Myocyte (in vitro differentiated cells): ENCODE measurements at places on chromosomes 6 and 20. TPM values are rescaled to one million over a fixed set of nuclear protein-coding genes. Genes with fewer than 3 reads are reported as not detected.
A peak's percentile ranks its signal among the peaks of the same experiment; 100 is the strongest.

- DNase-seq, result no peak
These were observed 34.2 kb upstream of the MDGA1 start for GRCh38 chr6:37731888-37732287.

GRCh38 chr6:31896856-31897611 is 464 bp downstream of the EHMT2 start:
- no peak for DNase-seq

- no peak for DNase-seq
These were observed 1.5 kb upstream of the SLC17A4 start for GRCh38 chr6:25753079-25753478.

DNA sequence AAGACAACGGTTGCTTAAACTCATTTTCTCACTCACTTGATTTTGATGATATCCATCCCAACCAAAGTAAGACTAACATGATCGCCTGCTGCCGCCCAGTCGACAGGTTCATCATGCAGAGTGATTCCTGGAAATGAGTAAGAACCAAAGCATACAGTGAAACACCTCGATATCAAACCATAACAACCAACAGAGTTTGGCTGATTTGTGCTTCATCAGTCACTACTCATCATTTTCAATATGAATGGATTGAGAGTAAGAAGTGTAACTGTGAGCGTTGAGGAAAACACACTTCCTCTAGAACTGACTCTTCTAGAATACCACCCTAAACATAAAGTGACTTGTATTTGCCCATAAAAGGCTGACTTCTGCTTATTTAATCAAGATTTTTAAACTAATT is 29.2 kb upstream of the ALDH8A1 start:
- DNase-seq, result no peak

DNA sequence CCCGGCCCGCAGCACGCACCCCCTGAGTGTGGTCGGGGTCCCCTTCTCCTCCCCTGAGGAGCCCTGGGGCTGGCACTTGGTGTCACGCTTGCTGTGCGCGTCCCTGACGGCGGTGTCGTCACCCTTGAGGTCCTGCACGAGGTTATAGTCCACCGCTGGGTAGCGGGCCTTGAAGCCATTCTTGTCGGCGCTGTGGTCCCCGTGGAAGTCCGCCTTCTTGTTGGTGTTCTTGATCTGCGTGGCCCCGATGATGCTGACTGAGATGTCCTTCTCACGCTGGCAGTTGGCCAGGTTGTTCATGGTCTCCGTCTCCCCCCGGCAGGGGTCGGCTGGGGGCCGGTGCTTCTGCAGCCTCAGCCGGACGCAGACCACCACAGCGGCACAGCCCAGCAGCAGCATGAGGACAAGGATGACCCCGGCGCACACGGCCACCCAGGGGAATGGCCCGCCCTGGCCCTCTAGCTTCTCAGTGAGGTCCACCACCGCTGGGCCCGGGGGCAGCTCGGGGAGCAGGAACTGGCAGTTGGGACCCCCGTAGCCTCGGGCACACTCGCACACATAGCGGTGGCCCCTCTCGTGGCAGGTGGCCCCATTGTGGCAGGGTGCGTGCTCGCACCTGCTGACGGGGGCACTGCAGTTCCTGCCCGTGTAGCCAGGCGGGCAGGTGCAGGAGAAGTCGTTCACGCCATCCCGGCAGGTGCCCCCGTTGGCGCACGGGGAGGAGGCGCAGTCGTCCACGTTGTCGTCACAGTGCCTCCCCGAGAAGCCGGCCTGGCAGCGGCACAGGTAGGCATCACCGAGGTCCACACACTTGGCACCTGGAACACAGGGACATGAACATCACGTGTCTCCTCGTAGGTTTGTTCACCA is 7.4 kb downstream of the DLL1 start:
- DNase-seq, result no peak

GRCh38 chr6:159125951-159126352 is 43.2 kb upstream of the FNDC1 start:
- DNase-seq, result peak; percentile 96

DNA sequence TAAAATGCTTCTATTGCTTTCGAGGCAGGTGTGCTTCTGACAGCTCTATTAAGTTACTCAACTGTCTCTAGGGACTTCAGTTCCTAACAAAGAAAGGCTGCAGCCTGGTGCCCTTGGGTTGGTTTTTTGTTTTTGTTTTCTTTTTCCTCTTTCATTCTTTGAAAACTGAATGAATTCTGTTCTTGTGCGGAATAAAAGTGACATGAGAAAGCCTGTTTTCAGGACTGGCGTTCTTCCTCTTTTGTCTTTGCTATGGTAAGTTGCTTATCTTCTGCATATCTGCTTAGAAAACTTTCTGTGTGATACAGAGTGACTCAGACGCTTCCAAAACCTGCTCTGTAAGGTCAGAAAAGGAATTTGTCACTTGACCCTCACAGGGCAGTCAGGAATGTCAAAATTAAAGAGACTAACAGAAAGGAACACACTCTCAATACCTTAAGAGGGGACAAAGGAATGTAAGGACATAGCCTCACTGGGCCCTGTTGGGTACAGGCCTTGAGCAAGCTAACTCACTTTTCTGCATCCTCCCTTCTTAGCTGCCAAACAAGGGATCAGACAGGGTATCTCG is 56.2 kb upstream of the NHSL1 start:
- peak; percentile 58 for DNase-seq

GRCh38 chr6:37806213-37806612 is 13.3 kb upstream of the ZFAND3 start:
- no peak for DNase-seq

- DNase-seq, result no peak
These were observed at the start of gene LY86 for GRCh38 chr6:6588064-6588923. Gene LY86 (plus strand): TSS chr6:6588720. CDS start chr6:6588735, 15 bp downstream.

DNA sequence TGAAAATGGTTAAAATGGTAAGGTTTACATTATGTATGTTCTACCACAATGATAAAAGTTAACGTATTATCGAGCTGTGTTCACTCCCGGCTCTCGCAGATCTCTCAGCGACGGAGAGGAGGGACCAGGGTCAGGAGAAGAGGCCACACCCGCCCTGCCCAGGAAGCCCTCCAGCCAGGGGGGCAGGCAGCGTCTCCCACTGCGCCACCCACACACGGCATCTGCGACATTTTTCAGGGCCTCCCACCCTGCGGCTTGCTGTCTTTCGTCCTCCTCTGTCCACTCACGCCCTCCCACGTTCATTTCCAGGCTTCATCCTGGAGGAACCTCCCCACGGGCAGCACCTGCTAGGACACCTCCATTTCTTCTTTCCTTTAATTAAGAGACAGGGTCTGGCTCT is 43.3 kb downstream of the ZBTB46 start:
- no peak for DNase-seq

DNA sequence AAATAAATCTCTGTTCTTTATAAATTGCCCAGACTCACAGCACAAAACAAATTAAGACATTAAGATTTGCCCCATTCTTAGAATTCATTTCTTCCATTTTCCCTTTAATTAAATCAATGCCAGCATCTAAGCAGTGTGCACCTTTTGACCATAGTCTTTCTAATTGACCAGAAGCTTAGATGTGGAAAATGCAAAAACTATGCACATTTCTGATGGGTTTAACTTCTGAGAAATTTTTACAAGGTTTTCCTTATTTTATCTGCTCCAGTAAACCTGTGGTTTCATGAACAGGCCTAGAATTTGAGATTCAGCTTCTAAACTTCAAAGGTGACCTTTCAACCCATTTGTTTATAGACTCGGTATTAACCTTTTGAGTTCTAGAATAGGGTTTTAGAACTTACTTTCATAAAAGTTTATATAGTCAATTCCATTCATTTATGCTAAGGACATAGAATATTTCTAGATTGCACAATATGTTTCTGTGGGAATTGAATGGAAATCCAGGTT is 437.8 kb upstream of the HSF2 start:
- no peak for DNase-seq

DNA sequence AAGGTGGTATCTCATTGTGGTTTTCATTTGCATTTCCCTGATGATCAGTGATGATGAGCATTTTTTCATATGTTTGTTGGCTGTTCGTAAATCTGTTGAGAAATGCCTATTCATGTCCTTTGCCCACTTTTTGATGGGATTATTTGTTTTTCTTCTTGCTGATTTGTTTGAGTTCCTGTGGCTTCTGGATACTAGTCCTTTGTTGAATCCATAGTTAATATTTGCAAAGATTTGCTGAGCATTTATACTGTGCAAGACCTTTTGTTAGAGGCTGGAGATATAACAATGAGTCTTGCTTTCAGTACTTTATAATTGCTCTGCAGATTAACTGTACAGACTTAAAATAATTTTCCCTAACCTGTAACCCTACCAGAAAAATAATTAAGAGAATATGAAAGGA is 35.6 kb downstream of the PDE7B start:
- DNase-seq, result no peak

The TFAP2C gene
- not detected in 2 replicates for total RNA-seq

- no peak for DNase-seq
These were observed 96.4 kb upstream of the TAB2 start for GRCh38 chr6:149220882-149221773.

The ASIP gene
- total RNA-seq, result not detected in 2 replicates

DNA sequence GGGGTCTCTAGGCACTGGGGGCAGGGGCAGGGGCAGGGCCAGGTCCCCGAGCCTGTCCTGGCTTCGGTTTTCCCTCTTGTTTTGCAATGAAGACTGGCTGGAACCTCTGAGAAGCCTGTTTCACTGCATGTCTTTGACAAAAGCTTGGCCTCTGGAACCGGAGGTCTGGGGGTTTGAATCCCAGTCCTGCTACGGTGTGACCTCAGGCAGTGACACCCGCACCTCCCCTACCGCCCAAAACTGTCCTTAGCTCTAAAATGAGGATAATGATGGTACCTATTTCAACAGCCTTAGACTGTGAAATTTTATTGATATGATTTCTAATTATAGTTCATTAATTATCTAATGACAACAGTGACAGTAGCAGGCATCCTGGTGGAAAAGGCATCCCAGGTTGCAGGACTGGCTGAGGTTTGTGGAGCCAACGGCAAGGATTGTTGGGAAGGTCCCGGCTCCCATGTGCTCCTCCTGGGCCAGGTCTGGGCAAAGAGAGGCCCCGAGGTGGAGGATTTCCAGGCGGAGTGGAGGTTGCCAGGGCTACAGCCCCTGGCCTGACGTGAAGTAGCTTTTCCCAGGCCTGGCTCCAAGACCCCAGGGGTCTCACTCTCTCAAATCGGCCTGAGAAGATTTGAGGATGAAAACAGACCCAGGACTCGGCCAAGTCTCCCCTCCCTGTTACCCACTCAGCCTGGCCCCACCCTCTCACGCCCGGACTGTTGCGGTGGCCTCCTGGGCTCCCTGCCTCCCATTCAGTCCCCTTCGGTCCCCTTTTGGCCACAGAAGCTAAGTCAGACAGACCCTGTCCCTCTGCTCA is 57.9 kb downstream of the SNAI1 start:
- no peak for DNase-seq

- no peak for DNase-seq
These were observed 82.8 kb downstream of the CCDC170 start for GRCh38 chr6:151576633-151577032.

DNA sequence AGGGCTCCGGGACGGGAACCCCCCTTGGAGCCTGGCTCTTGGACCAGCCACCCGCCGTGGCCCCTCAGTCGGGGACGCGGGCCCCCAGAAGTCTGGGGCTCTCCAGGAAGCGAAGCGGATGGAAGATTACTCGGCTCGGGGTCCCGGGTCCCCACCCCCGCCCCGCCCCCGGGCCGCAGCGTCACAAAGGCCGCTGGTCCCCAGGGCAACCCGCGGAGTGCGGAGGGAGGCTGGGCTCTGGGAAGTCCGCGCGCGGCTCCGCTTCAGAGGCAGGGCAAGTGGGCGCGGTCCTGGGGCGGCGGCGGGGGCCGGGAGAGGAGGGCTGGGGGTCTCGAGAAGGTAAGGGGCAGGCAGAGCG is at the start of gene FNDC11:
Gene FNDC11 (plus strand): TSS at position 227 of the 358 bp plus-strand sequence. CDS start 1,505 bp downstream, outside the sequence.
- no peak for DNase-seq

- DNase-seq, result no peak
These were observed 225.8 kb upstream of the QKI start for GRCh38 chr6:163188746-163189145.

The SYCP2 gene
- total RNA-seq, result 0.57 and 0.78 TPM in 2 replicates

- DNase-seq, result no peak
These were observed 95.6 kb downstream of the OPRM1 start for GRCh38 chr6:154134471-154135147.
